ENCODE measurements at places on chromosomes 16 and 17.

DNA sequence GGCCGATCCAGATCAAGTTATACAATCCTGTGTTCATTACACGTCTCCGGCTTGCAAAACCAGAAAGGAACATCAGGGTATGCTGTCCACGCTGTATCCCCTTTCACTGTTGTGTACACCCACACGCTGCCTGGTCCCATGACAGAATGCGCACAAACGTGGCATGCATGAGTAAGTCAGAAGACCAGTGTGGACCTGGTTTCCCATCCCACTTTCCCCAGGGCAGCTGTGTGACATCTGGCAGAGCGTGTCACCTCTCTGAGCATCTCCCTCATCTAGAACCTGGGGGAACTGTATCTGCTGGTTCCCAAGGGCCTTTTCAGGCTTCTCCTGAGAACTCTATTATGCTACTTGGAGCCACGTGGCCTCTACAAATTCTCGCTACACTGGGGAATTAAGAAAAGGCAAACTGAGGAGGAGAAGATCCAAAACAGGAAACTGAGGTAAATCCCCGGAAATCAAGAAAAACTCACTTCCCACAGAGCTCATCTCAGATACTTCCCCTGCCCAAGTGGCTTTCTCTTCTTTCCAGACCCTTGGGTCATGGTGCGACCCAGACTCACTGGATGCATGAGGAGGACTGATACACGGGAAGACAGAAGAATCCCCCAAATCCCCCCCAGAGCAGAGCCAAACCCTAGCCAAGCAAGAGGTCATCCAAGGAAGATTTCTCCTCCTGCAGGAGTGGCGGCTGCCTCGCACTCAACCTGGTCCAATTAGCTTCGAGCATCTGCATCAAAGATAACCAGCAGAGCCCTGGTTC is 139.3 kb downstream of the GAS7 start:
- no peak for DNase-seq

GRCh38 chr17:81511804-81512561 is 616 bp downstream of the ACTG1 start:
- DNase-seq: peak; percentile 39

GRCh38 chr16:81284995-81285600 is 29.7 kb upstream of the GAN start:
- DNase-seq: no peak

DNA sequence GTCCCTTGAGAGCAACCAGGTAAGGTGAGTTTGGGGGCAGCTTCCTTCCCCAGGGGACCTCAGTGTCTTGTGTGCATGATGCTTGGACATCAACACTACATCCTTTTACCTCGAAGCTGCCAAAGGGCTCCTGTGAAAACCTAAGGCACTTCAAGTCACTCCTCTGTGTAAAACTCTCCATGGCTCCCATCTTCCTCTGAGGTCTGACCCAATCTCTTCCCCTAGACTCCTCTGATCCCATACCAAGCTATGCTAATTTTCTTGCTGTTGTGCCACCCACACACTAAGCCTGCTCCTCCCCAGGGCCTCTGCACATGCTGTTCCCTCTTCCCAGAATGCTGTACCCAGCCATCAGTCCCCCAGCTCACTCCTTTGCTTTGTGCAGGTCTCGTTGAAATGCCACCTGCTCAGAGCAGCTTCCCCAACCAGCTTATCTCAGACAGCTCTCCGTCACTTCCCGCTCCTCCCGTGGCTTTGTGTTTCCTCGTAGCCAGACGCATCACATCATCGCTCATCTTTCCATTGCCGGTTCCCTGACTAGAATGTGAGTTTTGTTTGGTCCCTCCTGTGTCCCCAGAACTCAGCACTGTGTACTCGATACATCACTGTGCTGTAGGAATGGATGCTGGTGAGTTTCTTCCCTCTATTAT is 78.4 kb downstream of the CNGB1 start:
- DNase-seq: no peak

GRCh38 chr17:36623281-36623680 is 21.9 kb downstream of the MRM1 start:
- DNase-seq: no peak

DNA sequence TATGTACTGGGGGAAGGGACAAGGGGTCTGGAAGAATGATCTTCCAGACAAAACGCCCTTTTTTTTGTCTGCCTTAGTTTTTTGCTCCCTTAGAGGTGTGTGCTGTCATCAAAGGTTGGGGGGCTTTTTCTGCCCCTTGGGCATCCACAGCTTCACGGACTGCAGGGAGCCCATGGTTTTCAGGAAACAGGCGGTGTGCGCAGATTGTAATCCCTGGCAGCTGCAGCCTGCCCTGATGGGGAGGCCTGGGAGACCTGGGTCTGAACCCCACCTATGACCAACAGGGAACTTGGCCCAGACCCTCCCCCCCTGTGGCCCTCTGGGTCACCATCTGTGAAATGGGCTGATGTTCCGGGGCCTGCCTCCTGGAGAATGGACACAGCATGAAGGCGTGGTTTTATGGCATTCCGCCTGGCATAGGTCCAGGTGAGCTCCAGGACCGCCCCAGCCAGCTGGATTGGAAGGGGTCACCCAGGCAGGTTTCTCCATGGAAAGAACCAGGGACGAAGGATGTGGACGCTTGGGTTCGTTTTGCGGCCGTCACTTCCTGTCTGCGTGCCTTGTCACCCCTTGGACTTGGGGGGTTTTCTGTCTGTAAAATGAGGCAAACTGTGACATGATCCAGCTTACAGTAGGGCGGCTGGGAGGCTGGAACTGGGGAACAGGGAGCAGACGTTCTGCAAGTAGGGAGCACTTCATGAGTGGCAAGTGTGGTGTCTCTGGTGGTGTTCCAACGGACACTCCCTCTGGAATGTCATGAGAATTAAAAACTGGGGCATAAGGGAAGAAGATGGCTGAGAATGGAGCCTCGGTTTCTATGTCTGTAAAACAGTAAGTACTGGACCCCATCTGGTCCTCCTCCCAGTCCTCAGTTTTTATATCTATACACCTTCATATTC is 1.5 kb downstream of the CPNE2 start:
- DNase-seq: no peak

- DNase-seq: no peak
Observed at GRCh38 chr16:26155221-26155620, 463.5 kb downstream of the HS3ST4 start.

GRCh38 chr16:86129541-86129940 is 230.6 kb downstream of the IRF8 start:
- DNase-seq: no peak

GRCh38 chr17:62794666-62794971 is 13.5 kb downstream of the MARCHF10 start:
- no peak for DNase-seq

DNA sequence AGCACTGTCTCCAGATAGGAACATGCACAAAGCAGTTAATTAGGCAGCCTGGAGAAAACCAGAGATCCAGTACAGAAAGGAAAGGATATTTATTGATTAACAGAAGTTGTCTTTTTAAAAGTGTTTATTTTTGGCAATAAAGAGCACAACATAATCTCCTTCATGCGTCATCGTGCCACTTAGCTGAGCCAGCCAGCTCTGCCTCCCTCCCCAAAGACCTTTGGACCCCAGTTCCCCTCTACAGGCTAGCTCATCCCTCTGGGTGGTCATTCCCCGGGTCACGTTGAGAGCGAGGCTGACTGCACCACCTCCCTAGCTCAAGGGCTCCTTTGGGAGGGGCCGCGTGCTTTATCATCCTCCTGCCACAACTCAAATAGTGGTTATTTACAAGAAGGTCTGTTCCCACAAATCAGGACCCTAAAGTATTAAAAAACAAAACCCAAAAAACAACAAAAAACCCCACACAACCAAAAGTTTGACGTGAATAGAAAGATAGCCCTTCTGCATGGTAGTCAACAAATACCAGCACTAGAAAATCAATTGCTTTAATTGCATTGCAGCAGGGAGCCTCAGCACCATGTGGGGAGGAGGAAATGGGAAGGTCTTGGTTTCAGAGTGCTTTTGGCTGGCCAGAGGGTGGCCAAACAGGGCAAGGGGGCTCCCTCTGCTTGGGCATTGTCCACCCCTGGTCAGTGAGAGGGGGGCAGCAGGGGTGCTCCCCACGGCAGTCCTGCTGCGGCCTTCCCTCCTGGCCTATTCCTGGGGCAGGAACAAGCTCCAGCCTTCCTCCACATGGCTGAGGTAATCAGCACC is 9.6 kb downstream of the POLR2C start:
- DNase-seq: no peak

DNA sequence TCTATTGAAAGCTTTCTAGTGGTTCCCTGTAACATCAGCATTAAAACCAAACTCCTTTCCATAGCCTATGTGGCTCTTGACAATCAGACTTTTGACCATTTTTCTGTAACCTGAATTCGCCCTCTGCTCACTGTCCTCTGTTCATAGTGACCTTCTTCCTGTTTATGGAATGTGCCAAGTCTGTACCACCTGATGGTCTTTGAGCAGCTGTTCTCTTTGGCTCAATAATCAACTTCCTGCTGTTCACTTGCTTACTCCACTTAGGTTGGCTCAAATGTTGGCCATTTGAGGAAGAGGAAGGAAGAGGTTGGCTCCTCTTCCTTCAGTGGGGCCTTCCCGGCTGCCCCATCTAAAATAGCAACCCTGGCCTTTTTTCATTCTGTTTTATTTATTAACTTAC is 251.5 kb downstream of the CA10 start:
- no peak for DNase-seq

GRCh38 chr17:27109346-27109745 is 184.6 kb upstream of the WSB1 start:
- DNase-seq: no peak

- DNase-seq: no peak
Observed at GRCh38 chr16:81711657-81712319, 67.3 kb upstream of the PLCG2 start.

DNA sequence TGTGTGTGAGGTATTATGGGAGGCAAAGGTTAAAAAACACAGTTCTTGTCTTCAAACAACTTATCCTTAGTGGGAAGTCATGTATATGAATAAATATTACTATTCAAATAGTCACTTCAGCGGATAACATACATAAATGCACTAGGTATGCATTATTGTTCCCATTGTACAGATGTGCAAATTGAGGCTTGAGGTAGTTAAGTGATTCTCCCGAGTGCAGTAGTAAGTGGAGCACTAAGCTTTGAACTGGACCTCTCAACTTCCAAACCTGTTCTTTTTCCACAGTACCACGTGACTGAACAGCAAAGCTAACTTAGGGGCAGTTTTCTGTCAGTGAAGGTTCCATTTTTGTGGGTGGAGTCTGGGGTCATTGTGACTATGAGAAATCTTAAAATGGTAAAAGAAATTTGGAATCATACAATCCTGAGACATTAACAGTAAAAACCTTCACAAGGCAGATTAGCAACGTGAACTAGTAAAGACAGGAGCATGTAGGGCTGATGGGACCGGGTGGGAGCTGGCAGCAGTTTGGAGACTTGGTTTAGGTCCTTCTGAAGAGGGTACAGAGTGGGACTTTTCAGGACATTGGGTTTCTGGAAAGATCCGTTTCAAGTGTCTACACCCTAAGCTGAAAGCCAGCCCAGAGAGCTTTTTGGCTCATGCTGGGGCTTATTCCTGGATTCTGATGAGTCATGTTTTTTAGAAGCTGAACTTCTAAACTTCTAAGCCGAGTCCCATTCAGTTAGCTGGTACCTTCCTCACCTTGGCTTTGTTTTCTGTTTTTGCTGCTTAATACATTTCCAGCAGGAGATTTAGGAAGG is 204.9 kb downstream of the PRKCA start:
- DNase-seq: no peak

- peak; percentile 37 for DNase-seq
Observed at GRCh38 chr16:84718-85406, 6.8 kb downstream of the MPG start.

Measured in stimulated activated CD8-positive, alpha-beta memory T cell treated with anti-CD3 and anti-CD28 coated beads, Interleukin-12 subunit alpha, Interleukin-12 subunit beta, amount 100 ng/mL, for 1 hour (primary cell).